Astrocyte of the spinal cord (primary cell): ENCODE measurements at places on chromosomes 5 and 9.

GRCh38 chr5:167745868-167746267 is 545.6 kb upstream of the WWC1 start:
- DNase-seq: no peak

- DNase-seq: peak; percentile 78
Observed at GRCh38 chr9:126439402-126439765, 112.8 kb downstream of the MVB12B start.

DNA sequence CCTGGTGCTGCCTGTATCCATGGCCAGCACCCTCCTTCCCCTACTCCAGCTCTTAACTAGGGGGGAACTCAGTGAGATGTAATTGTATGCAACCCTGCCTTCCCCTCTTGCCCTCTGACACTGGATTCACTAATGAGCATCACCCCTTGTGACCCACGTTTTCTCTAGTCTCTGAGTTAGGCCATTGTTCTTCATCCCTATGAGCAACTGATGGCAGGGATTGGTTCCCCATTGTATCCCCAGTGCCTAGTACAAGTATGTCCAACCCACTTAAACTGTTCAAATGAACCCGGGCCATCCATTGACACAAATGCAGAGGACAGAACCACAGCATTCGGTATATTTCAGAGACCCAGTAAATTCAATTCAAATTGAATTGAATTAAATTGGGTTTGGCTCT is 77.6 kb upstream of the ASTN2 start:
- no peak for DNase-seq

- no peak for DNase-seq
Observed at GRCh38 chr9:27227192-27227591, 69.8 kb downstream of the EQTN start.

GRCh38 chr5:756865-757345 is 27.6 kb downstream of the ZDHHC11B start:
- no peak for DNase-seq

DNA sequence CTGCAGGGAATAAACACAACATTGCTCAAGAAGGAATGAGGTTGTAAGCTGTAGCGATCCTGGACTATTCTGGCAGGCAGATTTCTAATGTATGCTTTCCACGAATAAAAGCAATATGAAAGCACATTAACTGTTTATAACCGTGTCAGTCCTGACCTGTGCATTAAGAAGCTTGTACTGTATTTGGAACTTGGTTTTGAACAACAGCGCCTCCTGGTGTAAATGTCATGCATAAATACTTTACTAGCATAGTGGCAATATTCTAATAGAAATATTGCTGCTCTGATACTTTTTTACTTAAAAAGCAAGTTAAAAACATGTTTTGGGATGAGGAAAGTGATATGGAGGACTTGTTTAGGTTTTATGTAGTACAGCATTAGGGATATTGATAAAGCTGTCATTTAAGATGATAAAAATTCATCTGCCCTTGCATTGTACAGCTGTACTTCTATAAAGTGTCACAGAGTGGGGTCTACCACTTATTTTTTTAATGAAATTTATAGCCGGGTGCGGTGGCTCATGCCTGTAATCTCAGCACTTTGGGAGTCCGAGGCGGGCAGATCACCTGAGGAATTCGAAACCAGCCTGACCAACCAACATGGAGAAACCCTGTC is 70.7 kb upstream of the GNE start:
- DNase-seq: peak; percentile 79

- no peak for DNase-seq
Observed at GRCh38 chr9:91033797-91034196, 232.2 kb downstream of the SYK start.

DNA sequence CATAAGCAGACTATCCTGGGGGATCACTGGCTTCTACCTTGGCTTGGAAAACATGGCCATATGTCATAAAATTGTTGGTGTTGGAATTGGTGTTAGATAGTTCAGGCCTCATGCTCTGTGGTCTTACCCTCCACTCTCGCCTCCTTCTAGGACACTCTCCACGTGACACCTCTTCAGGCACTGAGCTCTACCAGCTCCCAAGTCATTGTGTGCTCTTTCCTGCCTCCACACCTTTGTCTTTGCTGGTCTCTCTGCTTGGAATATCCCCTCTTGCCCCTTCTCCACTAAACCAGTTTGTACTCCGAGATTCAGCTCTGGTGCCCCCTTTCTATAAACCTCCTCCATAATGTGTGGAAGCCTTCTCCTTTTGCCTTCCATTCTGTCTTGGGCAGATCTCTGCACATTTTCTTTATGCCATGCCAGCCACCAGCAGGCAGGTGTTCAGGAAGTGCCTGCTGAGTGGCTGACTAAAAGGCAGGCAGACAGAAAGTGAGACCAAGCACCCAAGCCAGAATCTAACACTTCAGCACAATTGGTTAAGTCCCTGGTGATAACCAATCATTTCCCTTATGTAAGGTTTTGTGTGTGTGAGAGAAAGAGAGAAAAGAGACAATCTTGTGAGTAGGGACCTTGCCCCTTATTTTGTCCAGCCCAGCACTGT is 37.7 kb downstream of the SAR1B start:
- no peak for DNase-seq

DNA sequence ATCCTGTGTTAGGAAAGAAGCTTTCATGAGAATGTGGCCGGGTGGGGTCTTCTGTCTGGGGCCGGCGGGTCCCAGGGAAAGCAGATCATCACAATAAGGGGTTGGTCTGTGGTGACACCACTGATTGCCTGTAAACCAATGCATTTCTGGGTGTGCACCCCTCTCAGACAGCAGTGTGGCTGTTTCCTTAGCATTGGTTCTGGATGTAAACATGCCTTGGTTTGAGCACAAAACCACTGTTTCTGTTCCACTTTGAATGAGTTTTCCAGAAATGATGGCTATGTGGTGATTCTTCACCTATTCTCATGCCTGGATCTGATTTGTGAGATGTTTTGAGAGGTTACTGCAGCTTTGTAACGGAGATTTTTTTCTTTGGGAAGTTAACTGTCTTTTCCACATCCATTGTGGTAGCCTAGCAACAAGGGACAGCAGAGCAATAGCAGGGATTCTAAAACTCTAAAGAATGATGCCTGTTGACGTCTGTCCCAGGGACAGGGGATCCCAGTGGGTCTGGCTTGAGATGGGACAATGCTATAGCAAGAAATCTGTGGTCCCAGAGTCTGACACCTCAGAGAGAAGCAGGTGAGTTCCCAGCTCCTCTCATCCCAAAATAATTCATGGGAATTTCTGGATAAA is at the start of gene CCDC192:
Gene CCDC192 (plus strand): TSS at position 466 of the 636 bp plus-strand sequence. CDS start 55 bp downstream, at position 521.
- no peak for DNase-seq

DNA sequence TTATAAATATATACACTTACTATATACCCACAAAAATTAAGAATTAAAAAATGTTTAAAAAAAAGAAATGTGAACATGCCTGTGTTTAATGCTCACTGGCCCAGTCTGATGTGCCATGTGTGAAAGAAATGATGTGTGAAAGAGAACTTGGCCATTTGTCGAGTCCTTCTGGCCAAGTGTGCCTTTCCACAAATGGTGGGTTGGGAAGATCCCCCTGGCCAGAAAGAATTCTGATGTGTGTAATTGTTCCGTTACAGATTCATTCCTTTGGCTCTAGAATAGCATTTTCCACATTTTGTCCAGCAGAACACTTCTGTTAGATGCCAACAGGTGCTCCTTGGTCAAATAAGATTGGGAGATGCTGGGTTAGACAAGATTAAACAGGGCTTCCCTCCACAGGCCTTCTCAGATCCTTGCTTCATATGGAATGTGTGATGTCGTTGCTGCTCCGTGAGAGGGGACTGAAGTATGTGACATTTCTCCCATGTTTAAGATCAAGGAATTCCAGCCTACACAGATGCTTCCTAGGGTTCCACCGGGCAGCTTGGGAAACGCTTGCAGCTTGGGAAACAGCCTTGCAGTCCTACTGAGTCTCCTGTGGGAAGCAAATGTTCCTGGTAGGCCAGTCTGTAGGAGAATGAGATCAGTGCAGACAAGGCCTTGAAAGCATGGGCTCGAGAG is 32.1 kb downstream of the GDNF start:
- DNase-seq: no peak
